Effector CD8-positive, alpha-beta T cell (primary cell): ENCODE measurements at places on chromosomes 5 and 9.
A peak's percentile ranks its signal among the peaks of the same experiment; 100 is the strongest.

DNA sequence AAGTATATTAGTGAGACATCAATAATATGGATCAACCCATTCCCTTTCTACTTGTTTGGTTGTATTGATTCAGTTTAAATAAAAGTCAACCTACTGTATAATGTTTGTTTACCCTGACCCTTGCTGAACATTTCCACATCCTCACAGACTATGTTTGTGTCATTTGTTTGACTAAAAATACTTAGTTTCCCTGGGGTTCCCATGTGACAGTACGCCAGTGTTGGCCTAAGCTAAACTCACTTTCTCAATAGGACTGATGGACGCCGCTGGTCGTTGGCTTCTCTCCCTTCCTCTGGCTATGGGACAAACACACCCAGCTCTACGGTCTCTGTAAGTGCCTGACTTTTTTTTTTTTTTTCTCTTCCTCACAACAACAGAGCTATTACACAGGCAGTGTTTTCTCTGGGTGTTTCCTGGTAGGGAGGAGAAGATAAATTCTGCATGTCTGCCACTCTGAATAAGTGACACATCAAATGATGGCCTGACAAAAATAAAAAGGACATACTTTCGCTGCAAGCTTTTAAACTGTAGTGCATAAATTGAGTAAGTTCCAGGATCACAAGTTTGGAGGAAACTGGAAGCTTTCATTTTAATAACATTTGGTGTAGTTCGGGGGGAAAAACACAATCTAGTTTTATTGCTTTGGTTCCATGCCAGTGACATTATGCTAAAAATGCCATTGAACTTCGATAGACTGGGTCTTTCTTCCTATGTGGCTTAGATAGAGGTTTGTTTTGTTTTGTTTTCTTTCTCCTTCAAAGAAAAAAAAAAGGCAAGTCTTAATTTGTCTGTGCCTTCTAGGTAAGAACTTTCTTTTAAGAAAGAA is 101.0 kb downstream of the CD180 start:
- DNase-seq = no peak

GRCh38 chr5:39224196-39224761 is 4.9 kb upstream of the FYB1 start:
- no peak for DNase-seq

GRCh38 chr5:138872841-138873465 is 2.2 kb downstream of the LRRTM2 start:
- DNase-seq = no peak

DNA sequence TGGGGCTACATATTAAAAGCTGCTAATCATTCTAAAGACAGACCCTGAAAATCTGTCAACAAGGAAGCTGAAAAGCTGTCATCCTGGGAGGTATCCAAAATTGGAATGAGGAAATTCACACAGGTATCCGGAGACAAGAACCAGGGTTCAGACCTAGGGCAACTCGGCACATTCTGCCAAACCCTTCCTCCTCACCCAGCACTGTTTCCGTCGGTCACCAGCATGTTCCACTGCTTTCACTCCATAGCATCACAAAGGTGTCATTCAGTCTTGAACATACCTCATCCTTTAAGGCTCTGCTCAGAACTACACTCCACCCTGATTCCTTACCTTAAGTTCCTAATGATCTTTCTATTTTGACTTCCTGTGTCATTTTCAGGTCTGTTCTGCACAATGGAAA is 153.1 kb upstream of the RASA1 start:
- no peak for DNase-seq

DNA sequence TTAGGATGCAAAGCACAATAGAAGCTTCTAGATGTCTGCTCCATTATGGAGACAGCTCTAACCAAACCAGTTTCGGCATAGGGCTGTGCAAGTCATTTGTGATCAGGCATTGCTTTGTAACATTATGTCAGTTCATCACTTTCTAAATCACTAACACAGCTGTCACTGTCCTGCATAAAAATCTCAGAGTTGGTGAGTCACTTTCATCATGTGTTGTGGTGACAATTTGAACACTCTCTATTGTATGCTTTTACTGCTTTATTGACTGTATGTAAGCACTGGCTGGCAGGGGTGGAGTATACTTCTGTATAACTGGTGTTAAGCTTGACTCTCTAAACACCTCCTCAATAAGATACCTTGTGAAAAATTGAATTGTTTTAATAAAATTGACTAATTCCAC is 77.9 kb downstream of the SLCO4C1 start:
- DNase-seq = no peak

DNA sequence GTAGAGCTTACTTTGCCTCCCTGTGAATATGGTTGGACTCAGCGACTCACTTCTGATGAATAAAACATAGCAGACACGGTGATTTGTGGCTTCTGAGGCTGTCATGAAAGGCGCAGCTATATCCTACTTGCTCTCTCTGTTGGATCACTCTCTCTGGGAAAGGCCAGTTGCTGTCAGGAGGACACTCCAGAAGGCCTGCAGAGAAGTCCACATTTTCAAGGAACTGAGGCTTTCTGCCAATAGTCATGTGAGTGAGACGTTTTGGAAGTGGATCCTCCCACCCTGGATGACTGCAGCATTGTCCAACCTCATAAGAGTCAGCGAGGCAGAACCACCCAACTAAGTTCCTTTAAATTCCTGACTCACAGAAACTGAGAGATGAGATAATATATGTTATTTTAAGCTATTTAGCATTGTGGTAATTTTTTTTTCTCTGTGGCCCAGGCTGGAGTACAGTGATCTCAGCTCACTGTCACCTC is 156.0 kb upstream of the MAST4 start:
- no peak for DNase-seq

DNA sequence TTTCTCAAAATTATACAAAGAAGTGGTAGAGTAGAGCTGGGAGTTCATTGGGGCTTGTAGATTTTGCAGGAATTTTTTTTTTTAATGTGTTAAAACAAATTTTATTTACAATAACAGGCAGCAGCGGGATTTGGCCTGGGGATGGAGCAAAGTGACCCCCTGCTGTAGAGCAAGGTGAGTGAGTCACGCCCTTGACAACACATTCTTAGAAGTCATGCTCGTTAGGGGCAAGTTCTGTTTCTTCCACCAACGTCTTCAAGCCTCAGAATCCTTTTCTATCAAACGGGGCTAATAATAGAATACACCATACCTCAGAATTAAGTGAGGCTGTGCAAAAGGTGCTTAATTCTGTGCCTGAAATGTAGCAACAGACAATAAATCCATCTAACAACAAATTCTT is 1.1 kb upstream of the ANKDD1B start:
- DNase-seq = no peak

DNA sequence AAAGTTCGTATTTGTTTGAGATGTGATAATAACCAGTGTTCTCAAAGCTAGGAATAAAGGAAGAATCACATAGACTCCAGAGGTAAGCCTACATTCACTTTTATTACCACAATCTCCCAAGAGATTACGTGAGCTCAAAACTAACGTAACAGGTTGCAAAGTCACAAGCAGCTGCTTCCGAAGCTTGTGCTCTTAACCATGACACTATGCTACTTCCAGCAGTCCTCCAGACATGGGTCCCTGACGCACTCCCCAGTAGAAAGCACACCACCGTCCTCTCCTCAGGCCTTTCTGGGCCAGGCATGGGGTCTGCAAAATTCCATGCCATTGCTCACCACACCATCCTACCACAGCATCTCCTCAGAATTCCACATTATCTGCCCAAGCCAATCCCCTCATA is 84.6 kb downstream of the PAX5 start:
- DNase-seq = no peak

DNA sequence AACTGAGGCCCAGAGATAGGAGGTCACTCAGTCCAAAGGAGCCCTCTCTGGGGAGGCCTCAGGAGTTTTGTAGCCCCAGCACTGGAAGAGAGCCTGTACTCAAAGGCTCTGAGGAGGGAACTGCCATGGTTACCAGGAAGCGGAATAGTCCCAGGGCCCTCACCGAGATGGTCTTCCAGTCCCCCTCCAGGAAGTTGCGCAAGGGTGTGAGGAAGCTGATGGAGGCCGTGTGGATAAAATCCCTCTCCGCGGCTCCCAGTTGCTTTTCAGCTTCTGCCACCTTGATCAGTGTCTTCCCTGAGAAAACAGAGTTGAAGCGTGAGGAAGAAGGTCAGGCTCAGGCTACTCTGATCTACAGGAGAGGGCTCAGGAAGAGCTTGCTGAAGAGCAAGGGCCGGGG is 13.5 kb downstream of the SH3GLB2 start:
- no peak for DNase-seq

GRCh38 chr9:130756455-130757152 is 63.0 kb downstream of the EXOSC2 start:
- DNase-seq = no peak

- no peak for DNase-seq
Observed at GRCh38 chr5:66851306-66851705, 255.1 kb downstream of the MAST4 start.

GRCh38 chr5:94503677-94504076 is 114.7 kb downstream of the KIAA0825 start:
- DNase-seq = no peak

- DNase-seq = no peak
Observed at GRCh38 chr5:74464512-74465209, 175.9 kb downstream of the ENC1 start.

DNA sequence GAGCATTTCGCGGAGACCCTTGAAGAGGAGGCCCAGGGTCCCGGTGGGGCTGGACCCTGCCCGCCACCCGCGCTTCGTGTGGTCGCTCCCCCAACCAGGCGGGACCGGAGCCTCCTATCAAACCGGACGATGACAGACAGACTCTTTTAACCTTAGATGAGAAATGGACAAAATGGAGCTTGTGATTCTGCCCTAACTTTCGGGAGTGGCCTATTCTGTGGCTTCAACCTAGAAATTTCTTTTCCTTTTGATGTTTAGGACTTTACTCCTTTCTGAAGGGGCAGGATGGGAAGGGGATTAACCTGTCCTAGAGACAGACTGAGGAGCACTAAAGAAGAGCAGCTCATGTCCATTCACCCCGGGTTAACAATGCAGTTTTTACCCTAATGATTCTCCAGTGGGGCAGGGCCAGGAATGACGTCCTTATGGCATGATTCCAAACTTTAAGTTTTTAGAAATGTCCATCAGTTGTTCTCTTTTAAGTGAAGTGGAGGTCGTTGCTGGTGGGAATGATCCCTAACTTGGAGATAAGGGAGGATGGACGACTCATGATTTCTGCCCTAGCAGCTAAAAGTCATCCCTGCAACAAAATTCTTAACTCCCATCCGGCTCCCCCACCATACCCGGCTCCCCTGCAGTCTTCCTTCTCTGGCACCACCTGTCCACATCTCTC is 1.0 kb downstream of the NIPSNAP3A start:
- no peak for DNase-seq

DNA sequence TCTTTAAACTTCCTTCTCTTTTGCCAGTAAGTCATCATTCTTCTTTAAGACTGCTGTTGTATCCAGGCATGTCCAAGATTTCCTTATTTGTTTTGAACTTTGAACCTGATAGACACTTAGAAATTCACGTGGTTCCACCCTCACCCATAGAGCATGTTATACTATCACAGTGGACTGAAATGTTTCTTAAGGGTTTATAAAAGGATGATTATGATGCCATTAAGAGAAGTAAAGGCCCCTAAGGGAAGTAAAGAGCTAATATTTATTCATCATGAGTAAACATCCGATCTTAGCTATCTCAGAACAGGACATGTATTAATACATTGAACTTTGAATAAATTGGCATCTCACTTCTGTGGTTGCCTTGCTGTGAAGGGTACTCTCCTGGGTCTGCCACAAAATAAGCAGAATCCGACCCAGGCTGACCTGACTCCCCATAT is 49.8 kb downstream of the PRKACG start:
- no peak for DNase-seq

DNA sequence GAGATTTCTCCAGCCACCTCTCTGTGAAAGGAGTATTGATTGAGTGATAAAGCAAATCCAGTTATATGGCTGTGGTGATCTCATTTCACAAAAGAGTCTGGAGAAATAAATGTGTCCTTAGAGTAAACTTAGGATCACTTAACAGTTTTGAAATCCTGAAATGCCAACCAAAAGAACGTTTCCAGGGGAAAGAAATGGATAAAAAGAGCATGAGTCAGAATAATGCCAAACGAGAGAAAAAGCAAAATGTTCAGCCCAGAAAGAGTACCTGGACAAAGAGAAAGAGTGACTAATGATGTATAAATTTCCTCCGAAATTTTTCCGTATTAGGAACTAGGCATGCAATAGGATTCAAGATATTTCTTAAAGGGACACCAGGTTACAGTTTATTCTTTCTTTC is 463.1 kb upstream of the CDH10 start:
- DNase-seq = no peak

GRCh38 chr9:33794560-33794959 is 801 bp upstream of the PRSS3 start:
- DNase-seq = no peak

GRCh38 chr9:127968042-127968441 is 12.7 kb downstream of the EEIG1 start:
- peak; percentile 28 for DNase-seq

- DNase-seq = no peak
Observed at GRCh38 chr9:113488490-113488889, 25.0 kb downstream of the RGS3 start.

GRCh38 chr9:36609306-36609705 is 36.6 kb downstream of the MELK start:
- no peak for DNase-seq

- no peak for DNase-seq
Observed at GRCh38 chr5:21820527-21820926, 1032.6 kb downstream of the CDH12 start.

GRCh38 chr9:131673531-131673930 is 66.3 kb downstream of the RAPGEF1 start:
- DNase-seq = no peak

DNA sequence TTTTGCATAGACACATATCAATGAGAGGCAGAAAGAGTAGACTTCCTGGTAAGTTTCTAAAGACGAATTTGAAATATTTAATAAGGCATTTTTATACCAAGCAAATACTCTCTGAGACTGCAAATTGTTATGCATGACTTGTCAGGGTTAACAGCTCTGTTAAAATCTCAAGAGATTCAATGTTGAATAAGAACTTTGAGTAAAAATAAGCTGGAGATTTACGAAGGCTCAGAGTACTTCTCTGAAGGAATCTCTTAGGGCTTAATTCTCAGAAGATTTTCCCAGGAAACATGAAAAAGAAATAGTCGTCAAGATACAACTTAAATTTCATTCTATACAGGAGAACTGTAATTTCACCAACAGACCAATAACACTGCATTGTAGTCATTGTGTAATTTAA is 259.4 kb downstream of the CDH18 start:
- DNase-seq = no peak

GRCh38 chr5:133273661-133274596 is 222.1 kb downstream of the HSPA4 start:
- no peak for DNase-seq

- no peak for DNase-seq
Observed at GRCh38 chr9:116152390-116152789, 1.2 kb upstream of the PAPPA start.

GRCh38 chr9:20693068-20693467 is 9.0 kb downstream of the FOCAD start:
- DNase-seq = no peak

- DNase-seq = no peak
Observed at GRCh38 chr9:78871086-78871451, 574.1 kb downstream of the PSAT1 start.

GRCh38 chr5:142293486-142293885 is 31.3 kb downstream of the SPRY4 start:
- no peak for DNase-seq
